Stimulated activated naive CD4-positive, alpha-beta T cell treated with Interleukin-2 at 50 U/mL for 16 hours (primary cell): ENCODE measurements at places on chromosomes 2 and 18.

DNA sequence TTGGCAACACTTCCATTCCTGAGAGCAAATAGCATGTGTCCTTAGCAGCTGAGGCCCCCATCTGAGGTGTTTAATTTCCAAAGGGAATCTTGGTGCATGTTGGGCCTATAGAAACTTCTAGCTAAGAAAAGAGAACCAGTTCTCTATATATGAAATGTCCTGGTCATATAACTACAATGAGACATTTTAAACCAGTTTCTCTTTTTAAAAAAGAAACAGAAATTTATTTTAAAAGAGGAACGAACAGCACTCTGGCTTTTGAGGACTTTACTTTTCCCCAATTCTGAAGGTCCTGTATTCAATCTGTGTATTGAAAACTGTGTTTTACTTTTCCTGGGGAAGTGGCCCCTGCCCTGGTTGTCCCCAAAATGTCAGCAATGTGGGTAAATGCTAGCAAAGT lies 309.5 kb upstream of the STON1 start:
- no peak for DNase-seq

DNA sequence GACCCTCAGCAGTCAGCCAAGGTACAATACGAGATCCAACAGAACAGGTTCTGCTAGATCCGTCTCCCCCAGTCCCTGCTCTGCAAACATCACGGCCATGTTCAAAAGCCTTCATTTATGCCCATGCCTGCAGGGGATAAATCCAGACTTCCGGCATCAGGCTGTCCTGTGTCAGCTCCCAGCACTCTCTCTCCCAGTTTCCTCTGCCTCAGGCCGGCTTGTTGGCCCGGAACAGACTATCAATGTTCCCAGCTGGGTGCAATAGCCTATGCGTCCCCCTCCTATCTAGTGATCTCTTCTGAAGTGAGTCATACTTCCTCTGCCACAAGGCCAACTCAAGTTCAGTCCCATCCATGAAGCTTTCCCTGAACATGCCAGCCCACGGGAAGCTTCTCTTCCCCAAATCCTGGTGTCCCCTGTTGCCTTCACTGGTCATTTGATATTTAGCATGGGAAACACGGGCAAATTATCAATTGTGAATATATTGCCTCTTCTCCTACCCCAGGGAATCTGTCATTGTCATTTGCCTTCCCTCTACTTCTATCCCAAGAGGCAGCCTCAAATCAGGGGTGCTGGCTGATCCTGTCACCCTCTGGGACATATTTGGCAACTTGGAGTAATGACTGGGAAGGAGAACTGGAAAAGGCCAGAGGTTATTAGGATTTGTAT lies 51.1 kb downstream of the CAPN13 start:
- no peak for DNase-seq

- DNase-seq = no peak
These were observed 145.7 kb downstream of the CERS6 start for GRCh38 chr2:168601741-168602140.

GRCh38 chr2:190462611-190463010 lies 54.5 kb downstream of the MFSD6 start:
- no peak for DNase-seq

DNA sequence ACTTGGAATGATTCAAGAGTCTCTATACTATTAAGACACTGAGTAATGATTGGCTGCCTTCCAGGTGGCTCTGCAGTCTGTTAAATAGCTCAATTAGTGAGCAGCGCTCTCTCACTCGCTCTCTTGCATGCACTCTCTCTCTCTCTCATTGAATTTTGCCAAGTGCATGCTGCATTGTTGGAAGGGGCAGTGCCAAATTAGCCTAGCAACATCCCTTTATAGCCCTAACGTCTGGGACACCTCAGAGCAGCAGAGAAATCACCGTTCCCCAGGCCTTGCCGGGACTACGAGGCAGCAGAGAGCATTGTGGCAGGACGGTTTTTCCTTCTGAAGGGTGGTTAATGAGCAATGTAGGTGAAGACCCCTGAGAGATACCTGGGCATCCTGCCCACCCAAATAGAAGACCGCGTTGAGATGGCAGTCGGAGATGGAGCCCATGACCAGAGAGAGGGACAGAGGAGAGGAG lies 447.6 kb upstream of the POU3F3 start:
- DNase-seq = no peak

DNA sequence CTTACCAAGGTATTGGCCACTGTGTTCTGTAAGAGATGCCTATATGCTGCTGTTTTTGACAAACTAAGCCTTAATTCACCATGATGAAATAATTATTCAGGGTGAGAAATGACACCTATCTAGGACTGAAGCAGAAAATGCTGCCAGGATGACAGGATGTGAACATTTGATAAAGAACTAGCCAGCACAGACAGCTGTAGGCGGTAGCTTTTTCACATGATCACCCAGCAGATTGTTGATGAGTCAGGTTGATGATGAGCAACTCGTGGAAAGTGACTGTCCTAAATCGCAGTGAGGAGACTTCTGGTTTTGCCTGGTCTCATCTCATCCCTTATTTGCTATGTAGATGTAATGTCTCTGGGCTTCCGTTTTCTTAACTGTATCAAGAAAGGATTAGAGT lies 144.1 kb downstream of the PRPF40A start:
- peak; percentile 31 for DNase-seq

DNA sequence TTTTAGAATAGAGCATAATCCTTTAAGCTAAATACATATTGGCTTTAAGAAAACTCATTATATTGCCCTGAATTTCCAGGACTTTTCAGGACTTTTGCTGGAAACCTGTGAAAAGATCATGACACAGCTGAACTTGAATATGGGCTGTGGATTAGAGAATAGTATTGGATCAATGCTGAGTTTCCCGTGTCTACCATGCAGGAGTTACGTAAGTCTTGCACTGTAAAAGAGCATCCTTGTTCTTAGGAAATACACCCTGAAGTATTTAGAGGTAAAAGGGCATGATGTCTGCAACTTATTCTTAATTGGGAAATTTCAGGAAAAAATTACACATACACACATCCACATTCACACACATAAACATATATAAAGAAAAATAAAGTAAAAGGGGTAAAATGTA lies 82.1 kb downstream of the ZFP36L2 start:
- DNase-seq = no peak

DNA sequence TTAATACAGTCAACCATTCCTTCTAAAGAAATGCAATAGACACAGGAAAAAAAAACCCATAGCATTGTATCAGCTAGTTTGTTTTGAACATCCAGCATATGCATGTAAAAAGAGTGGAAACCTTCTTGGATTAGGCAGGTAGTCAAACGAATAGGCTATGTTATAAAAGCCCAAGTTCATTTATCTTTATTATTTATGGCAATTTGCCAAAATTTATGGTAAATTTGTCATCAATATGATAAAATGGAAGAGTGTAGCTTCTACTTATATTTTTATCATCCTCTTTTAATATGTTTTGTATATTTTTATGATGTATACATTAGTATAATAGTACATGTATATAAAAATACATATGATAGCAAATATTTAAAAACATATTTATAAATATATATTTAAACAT lies 23.9 kb downstream of the DSC1 start:
- DNase-seq = no peak

DNA sequence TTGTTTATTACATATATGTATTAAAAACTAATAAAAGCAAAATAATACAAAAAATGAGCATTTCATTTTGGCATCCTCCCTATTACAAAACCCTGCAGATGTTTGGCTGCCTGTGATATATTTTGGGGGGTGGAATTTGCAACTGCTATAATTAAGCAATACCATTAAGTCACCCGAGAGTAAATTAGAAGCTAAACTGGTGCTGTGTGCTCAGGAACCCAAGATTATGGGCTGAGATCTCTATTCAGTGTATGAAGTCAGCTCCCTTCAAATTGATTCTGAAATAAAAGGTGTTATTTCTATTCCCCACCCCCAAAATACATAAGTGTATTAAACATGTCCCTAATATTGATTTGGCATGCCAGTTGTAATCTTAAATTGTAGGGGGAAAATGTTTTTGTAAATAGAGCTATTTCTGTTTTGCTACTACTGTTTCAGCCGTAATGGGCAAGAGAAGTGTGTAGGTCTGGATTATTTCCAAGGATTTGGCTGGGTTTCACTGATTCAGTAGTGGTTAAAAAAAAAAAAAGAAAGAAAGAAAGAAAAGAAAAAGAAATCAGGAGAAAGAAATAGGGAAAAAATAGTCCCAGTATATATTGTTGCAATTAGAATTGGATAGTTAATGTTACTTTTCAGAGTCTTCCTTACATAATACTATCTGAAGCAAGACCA lies 110.9 kb downstream of the SS18 start:
- DNase-seq = no peak

DNA sequence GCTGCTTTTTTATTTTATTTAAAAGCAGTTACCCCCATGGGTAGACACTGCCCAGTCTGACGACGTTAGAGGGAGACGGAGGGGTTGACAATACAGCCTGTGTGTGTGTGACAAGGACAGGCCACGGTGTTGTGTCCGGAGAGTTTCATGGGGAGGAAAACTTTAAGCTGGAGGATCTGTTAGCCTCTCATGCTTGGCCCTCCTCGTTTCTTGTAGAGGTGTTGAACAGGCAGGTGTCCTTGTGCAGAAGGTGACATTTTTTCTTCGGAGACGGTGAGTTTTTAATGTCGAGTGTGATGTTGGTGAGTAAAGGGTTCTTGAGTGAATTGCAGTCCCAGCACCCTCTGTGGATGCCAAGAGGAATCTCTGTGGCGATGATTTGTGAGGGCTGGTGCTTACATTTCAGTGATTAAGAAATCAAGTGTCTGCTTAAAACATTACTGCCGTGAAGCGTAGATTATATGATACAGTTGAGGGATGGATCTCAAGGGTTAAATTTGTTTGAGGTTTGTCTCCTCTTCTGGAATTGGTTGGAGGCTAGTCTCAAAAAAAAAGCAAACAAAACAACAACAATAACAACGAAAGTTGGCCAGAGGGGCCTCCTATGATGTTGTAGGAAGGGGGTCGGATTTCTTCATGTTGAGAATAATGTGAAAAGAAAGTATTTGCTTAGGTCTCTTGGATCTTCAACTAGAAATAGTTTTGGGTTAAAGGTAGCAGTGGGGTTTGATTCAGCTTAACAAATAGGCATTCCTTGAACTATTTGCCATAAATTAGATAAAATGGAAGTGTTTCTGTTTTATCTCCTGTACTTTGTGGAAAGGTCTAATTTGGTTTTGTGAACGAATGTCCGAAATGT lies 1.6 kb downstream of the NCOA1 start:
- DNase-seq = no peak

GRCh38 chr2:174745142-174745541 lies 19.1 kb downstream of the CHRNA1 start:
- DNase-seq = no peak

- DNase-seq = no peak
These were observed 440.8 kb upstream of the LRRTM4 start for GRCh38 chr2:77962943-77963342.

- DNase-seq = no peak
These were observed 171.0 kb upstream of the REV1 start for GRCh38 chr2:99660616-99661406.

GRCh38 chr2:214649440-214650205 lies 159.9 kb downstream of the BARD1 start:
- no peak for DNase-seq

DNA sequence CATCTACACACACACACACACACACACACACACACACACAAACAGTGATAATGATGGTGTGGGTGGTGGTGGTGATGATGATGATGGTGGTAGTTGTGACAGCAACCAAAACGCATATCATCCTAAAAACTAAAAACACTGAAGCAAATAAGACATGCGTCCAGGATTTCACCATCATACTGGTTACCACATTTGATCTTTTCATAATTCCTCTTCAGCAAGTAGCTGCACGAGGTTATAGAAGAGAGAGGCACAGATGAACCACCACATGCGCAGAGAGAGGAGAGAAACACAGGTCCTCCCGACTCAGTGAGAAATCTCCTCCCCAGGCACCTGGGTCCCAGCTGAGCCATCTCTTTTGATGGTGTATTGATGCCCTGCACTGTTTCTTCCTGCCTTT lies 393.3 kb downstream of the METTL4 start:
- DNase-seq = no peak

GRCh38 chr2:101533561-101534148 lies 58.7 kb upstream of the RFX8 start:
- DNase-seq = no peak

DNA sequence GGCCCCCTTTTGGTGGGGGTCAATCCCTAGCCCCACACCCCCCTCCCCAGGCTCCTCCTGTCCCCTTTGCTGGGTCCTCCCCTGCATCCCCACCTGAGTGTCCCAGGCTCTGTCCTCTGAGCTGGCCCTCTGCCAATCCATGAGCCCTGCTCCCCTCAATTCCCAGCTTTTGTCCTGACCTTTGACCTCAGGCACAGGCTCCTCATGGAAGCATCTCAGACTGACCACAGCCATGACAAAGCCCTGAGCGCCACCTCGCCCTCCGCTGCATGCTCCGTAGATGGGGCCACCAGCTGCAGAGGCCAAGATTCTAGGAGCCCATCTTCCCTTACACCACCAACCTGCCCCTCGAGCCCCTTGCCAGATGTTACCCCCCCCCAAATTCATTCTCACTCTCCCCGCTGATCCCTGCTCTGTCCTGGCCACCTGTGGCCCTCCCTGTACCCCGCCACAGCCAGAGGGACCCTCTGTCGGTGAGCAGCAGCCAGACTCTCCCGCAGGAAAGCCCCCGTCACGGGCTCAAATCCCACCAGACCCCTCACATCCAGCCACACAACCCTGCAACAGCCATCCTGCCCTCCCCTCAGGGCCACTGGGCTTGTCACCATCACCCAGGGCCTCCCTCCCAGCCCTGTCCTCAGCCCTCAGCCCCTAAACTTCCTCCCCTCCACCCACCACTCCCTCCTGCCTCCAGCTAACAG lies 206.0 kb downstream of the MGAT5 start:
- no peak for DNase-seq

GRCh38 chr2:9097892-9098291 lies 94.4 kb upstream of the MBOAT2 start:
- no peak for DNase-seq

DNA sequence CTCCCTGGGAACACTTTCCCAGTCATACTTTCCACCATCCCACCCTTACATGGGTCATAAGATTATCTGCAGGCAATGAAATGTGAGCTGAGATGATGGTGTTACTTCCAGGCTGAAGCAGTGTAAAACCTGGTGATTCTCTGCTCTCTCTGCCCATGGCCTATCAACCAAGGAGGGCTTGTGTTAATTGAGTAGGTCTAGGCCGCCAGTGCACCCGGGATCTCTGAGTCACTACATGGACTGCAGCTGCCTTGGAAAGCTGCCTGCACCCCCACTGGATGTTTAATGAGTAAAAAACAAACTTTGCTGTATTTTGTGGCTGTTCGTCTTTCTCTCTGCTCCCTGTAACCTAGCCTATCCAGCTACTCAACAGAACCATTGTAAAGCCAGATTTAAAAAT lies 451.7 kb upstream of the SMIM21 start:
- DNase-seq = no peak
